Foreskin keratinocyte (primary cell): ENCODE measurements at places on chromosomes 4 and X.

DNA sequence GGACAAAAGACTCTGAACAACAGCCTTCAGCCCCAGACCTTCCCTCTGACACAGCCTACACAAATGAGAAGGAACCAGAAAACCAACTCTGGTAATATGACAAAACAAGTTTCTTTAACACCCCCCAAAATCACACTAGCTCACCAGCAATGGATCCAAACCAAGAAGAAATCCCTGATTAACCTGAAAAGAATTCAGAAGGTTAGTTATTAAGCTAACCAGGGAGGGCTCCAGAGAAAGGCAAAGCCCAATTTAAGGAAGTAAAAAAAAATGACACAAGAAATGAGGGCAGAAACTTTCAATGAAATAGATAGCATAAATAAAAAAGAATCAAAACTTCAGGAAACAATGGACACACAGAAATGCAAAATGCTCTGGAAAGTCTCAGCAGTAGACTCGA lies 224.0 kb downstream of the TRIML1 start:
- DNase-seq: no peak

DNA sequence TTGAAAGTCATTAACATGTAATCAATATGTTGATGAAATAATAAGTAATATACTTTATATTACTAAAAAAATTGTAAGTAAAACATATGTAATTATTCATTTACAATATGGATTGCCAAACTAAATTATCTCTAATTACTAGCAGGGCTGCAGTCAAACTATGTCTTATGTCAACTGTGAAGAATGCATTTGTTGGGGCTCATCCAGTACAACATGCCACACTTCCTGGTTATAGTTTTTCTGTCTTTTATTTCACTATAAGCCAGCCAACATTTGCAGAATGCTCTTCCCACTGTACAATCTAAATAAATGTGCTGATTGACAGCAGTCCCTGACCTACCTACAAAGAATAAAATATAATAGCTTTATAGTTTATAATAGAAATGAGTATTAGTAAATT lies 975.4 kb upstream of the NDST4 start:
- DNase-seq: no peak

GRCh38 chrX:63929608-63930007 lies 144.6 kb upstream of the ARHGEF9 start:
- DNase-seq: no peak

DNA sequence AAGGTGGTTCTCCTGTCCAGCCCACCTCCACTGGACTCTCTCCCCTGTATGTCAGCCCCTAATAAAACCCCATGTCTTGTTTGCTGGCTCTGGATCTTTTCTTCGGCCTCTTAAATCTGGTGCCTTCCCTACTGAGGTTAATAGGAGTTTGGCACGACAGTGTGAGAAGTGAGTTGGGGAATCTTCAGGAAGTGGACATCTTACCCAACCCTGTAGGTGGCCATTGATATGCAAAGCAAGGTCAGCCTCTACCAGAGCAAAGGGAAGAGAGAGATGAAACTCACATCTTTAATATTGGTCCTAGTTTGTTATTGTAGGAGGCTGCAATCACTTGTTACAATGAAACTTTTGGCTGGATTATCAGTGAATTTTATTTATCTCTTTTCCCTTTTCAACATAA lies 111.7 kb downstream of the CHRDL1 start:
- no peak for DNase-seq

- no peak for DNase-seq
Observed at GRCh38 chr4:153520801-153521329, 54.7 kb downstream of the TMEM131L start.

- DNase-seq: no peak
Observed at GRCh38 chr4:2246384-2247127, 4.6 kb upstream of the HAUS3 start.

DNA sequence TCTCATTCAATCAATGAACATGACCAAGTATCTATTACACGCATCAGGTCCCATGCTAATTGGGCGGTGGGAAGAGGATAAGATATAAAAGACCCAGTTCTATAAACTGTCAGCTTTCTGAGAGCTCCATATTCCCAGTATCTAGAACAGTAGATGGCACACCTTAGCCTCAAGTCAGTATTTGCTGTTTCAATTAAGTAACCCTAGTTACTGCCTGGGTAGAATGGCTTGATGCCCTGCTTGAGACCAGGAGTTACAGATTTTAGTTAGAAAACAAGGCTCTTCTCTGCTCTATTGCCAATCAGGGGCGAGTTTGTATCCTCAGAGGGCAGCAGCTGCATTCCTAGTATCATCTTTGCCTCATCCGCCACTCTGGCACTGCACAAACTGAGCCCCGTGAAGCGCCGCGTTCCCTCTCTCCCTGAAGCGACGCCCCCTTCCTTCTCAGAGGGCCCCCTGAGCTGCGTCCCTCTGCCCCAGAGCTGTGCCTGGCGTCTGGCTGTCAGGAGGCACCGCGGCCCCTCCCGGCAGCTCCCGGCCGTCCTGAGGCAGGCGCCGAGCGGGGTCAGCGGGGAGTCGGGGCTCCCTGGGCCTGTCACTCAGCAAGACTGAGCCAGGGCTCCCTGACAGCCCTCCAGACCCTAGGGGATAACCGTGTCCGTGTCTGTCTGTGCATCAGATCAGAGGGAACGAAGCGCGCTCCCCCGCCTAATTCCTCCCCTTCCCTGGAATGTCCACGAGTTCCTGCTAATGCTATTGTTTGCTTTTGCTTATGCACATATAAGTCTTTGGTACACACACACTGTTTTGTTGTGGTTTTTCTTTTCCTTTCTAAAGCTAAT lies 212.4 kb upstream of the TTC29 start:
- no peak for DNase-seq

DNA sequence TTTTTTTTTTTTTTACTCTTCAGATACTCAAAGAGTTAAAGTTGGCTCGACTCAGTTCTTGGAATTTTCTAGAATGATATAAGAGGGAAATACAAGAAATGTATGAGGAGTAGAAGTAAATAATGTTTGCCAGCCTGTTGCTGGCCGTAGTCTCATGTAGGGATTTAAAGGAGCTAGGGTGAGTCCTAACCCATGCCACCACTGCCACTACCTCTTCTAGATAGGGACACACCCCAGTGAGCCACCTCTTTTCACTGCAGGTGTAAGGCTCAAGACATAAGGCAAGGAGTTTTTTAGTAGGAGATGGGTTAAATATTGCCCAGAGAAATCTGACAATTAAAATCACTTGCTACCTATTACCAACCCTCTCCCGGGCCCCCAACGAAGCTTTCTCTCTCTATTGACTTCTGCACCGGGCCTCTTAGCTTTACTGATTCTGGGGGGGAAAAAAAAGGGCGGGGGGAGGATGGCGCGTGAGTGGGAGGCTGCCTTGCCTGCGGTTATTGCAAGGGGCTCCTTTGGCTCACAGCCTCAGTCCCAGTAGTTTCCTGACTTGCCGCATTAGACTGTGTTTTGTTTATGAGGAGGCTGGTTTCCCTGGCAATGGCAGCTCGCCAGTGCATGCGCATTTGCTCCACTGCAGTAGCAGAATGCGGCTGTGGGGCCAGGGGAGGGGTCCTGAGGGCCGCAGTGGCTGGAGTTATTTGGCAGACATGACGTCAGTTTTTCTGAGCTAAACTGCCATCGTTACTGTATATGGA lies 3.0 kb downstream of the LINC00632 start:
- DNase-seq: no peak

GRCh38 chr4:19987746-19988145 lies 264.0 kb upstream of the SLIT2 start:
- peak; percentile 71 for DNase-seq

GRCh38 chr4:186658657-186659056 lies 65.0 kb downstream of the FAT1 start:
- DNase-seq: no peak

- no peak for DNase-seq
Observed at GRCh38 chr4:41012293-41012692, 202.0 kb downstream of the APBB2 start.

- DNase-seq: no peak
Observed at GRCh38 chr4:87423317-87424098, 1.1 kb downstream of the NUDT9 start.

- DNase-seq: no peak
Observed at GRCh38 chr4:104146048-104146447, 348.6 kb downstream of the CXXC4 start.

GRCh38 chr4:173449380-173449717 lies 50.4 kb upstream of the SCRG1 start:
- no peak for DNase-seq

DNA sequence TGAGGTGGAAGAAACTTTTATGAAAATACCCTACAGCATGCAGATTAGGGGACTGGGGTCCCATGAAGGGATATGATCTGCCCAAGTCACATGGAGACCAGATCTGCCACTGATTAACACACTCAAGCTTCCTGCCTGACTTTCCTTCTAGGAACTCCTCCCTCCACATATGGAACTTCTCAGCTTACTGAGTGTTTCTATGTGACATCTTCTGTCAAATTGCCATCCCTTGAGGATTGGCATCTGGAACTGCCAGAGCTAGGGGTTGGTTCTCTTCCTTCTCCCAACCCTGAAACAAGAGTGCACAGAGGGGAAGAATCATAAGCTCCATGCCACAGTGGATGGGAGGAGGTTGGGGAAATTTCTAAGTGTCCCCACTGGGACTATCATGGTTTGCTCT lies 150.6 kb upstream of the MBNL3 start:
- no peak for DNase-seq

GRCh38 chr4:186790630-186791029 lies 67.0 kb upstream of the FAT1 start:
- no peak for DNase-seq

GRCh38 chr4:54539500-54540029 lies 118.2 kb upstream of the KIT start:
- DNase-seq: no peak

DNA sequence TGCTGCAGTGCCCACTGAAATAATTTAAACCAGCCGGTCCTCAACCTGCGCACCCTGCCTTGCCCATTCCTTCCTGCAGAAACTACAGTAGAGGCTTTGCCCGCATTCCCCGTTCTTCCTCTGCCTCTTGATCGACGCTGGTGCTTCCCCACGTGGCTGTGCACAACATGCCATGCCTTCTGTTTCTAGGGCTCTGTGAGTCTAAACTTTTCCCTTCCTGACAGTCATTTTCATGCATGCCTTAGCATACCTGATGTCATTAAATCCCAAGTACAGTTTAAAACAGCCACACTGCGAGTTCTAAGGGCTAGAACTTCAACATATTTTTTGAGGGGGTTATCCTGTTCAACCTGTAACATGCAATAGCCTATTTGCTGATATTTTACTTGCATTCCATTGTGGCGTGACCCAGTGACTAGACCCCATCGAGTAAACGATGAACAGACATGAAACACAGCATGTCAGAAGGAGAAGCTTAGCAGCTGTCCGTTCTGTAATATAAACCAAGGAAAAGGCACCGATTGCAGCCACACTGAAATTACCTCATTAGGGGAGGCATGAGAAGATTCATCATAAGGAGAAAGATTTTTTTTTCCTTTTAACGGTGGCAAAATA lies 232.5 kb downstream of the ARHGAP10 start:
- no peak for DNase-seq

DNA sequence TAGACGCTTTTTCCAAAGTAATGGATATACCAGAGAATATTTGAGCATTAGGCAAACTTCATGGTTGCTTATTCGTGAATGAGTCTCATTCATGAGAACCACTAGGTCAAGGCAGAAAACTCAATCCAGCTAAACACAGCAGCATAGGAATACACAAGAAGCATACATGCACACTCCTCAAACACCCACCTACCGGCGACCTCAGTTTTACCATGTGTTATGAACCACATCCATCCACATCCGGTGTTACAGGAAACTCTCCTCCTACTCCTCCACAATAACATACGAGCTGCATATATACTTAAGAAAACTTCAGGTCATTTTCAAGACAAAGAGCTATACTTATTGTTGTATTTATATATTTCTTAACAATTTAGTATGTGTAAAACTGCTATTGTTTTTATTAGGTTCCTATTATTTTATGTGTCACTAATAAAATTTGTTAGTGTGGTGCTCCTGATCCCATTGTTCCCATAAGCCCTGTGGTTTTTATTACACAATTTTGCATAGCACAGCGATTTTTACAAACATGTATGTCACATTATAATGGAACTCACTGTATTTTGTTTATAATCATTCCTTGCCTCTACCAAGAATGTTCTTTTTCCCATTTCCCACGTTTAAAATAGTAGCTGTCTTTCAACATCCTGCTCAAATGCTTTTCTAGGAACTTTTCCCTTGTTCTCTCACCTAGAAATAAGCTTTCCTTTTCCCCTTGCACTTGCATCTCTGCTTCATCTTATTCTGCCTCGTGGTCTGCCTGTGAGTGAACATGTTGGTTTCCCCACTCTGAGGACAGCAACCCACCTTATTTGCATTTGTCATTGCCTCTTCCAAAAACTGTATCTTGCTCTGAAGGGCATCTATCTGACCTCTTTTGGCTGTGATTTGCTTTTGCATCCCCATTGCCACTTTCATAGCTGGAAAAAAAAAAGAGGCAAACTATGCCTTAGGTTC lies 48.3 kb downstream of the STBD1 start:
- no peak for DNase-seq

GRCh38 chr4:86368433-86368832 lies 8.6 kb upstream of the MAPK10 start:
- DNase-seq: no peak

DNA sequence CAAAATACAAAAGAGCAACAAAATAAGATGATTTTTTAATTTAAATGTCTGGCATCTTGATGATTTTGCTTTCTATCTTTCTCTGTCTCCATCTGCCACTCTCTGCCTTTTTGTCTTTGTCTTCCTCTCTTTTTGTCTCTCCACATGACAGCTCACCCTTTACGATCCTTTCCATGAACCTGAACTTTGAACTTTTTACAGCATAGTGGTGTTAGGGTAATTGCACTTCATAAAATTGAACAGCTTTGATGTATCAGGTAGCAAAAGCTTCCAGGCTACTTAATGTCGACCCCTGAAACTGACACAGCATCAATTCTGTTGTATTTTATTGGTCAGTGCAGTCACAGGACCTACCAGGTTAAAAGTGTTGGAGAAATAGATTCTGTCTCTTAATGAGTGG lies 1517.0 kb downstream of the ADGRL3 start:
- no peak for DNase-seq

DNA sequence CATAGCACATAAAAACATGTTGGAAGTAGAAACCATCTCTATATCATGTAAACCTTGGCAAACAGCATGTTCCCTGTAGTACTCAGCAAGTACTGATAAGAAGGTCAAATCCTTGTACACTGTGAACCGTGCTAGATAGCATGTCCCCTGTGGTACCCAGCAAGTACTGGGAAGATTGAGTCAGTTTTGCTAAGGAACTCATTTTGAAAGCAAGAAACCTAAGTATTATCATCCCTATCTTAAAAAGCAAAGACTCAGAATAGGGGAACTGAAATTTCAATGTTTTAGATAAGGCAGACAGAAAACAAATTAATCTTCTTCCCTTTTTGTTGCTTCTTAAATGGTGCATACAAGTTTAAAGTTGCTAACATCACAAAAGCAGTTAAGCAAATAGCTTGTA lies 180.2 kb downstream of the RBM46 start:
- no peak for DNase-seq

- no peak for DNase-seq
Observed at GRCh38 chrX:40192196-40192595, 94.4 kb upstream of the BCOR start.
